Stimulated activated CD8-positive, alpha-beta memory T cell treated with anti-CD3 and anti-CD28 coated beads, Interleukin-4, amount 100 ng/mL, for 4 hours (primary cell): ENCODE measurements at places on chromosomes 6 and 20.

DNA sequence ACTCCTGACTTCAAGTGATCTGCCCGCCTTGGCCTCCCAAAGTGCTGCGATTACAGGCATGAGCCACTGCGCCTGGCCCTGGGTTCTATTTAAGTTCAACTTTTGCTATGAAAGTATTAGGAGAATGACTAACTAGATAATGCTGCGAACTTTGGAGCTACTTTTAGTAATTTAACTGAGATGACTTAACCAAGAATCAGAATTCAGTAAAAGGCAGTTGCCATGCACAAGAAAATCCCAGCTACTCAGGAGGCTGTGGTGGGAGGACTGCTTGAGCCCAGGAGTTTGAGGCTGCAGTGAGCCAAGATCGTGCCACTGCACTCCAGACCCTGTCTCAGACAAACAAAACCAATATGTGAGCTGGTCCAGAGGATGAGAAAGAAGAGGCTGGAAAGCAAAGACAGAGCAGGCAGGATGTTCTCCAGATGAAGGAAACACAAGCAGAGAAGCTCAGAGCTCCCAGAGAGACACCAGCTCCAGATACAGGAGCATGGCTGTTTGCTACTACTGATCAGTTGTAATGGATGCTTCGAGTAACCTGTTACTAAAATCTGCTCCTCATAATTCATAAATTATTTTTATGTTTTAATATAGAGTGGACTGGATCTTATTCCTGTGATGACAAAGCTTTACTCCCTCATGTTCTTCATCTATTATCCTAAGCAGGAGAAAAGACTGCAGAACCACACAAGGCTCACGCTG lies 23.9 kb downstream of the ZNF217 start:
- DNase-seq, result no peak

- DNase-seq, result no peak
Measured at GRCh38 chr6:88586371-88587149, 376.9 kb downstream of the RNGTT start.

GRCh38 chr6:25548451-25548850 lies 103.6 kb upstream of the SCGN start:
- no peak for DNase-seq

DNA sequence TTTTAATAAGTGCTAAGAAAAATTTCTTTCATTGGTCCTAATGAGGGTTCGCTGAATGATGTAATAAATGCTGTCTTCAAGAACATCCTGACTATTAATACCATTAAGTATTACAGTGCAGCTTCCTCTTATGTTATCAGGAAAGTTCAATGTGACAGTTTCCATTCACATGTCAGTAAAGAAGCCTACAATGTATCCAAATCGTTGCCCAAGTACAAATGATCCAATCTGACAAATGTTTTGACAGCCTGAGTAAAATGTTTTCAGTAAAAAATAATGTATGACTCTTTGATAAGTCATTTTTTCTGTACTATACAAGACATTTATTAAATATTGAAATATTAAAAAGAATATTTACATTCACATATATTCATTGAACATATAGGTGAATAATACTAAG lies 496.1 kb upstream of the MANEA start:
- DNase-seq, result no peak

- no peak for DNase-seq
Measured at GRCh38 chr20:49814057-49814694, 1.5 kb downstream of the SLC9A8 start.

DNA sequence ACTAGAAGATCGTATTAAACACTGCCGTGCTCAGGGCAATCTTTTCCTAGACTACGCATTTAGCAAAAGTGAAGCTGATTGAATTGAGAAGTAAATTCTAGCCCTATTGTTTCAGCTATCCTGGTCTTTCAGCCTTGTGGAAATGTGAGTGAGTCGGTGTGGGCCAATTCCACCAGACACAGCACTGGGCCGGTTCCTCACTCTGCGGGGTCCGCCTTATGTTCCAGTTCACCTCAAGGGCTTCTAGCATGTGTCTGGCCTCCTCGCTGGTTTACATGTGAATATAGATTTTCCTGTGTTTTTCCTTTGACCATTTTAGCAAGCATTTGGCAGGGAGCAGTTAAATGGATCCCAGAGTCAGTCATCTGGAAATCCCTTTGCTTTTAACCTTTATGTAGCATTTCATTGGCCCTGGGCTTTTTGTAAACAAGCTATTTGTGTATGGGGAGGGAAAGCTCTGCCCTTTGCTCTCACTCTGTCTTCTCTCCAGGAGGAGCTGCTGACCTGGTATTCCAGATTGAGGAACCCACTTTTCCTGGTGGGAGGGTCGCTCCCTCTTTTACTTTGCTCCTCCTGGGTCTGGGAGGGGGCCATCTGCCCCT lies 12.4 kb upstream of the GTSF1L start:
- no peak for DNase-seq

DNA sequence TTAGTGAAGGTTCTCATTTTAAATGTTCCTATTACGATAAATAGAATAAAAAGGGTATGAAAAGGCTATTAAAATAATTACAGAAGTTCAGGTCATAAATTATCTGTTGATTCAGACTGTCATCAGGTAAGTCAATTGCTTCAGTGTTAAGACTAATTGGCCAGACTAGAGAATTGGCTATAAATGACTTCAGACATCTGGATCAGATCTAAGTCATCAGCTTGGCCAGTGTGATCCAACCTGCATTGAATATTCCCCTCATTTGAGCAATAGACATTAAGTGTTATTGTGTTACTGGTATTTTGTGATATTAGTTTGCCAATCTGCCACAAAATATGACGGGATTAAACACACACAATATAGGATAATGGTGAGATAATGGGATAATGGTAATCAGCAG lies 377.6 kb upstream of the CITED2 start:
- no peak for DNase-seq

DNA sequence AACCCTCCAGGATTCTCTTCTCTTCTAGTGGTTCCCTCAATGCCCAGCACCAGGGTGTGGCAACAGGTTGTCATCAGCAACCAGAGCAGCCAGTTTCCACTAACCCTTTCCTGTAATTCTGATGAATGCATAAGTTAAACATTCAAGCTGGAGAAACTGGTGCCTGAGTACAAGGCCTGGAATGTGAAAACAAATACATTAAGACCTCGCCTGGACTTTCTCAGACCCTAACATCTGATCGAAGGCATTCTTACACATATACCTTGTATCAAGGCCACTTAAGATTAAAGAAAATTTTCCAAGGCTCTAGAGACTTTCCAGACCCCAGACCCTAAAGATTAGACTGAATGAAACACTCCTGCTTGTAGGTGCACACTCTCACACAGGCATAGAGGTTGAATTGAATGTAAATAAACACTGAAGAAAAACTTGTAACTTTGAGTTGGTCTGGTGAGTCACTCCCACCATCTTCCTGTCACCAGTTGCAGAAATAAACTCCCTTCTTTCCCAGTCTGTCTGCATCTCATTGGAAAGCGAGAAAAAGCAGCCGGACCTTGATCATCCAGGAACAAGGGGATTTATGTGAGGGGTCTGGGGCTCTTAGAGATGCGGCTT lies 9.0 kb downstream of the LRP11 start:
- no peak for DNase-seq

DNA sequence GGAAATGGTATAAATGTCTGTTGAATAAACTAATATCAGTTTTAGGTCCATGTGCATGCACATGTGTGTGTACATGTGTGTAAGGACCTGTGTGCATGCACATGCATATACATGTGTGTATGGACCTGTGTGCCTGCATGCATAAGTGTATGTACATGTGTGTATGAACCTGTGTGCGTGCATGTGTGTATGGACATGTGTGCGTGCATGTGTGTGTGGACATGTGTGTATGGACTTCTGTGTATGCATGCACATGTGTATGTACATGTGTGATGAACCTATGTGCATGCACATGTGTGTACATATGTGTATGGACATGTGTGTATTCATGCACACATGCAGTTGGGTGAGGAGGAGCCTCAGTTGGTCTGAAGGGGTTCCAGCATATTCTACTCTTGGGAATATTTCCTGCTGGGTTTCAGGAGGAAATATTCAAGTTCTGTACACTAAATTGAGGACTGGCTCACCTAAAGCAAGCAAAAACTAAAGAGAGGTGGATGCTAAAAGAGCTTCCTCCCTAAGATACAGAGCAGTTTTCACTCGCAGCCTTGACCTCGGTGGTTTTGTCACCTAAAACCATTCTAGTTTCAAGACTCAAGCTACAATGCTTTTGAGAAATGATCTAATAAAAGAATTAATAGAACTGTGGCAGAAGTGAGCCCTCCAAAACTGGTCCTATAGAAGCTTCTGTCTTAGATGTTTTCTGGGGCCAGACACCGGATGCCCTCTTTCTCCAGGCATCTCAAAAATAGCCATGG lies 742.8 kb downstream of the MAFB start:
- no peak for DNase-seq

GRCh38 chr6:41570259-41570615 lies 24.1 kb downstream of the FOXP4 start:
- no peak for DNase-seq

DNA sequence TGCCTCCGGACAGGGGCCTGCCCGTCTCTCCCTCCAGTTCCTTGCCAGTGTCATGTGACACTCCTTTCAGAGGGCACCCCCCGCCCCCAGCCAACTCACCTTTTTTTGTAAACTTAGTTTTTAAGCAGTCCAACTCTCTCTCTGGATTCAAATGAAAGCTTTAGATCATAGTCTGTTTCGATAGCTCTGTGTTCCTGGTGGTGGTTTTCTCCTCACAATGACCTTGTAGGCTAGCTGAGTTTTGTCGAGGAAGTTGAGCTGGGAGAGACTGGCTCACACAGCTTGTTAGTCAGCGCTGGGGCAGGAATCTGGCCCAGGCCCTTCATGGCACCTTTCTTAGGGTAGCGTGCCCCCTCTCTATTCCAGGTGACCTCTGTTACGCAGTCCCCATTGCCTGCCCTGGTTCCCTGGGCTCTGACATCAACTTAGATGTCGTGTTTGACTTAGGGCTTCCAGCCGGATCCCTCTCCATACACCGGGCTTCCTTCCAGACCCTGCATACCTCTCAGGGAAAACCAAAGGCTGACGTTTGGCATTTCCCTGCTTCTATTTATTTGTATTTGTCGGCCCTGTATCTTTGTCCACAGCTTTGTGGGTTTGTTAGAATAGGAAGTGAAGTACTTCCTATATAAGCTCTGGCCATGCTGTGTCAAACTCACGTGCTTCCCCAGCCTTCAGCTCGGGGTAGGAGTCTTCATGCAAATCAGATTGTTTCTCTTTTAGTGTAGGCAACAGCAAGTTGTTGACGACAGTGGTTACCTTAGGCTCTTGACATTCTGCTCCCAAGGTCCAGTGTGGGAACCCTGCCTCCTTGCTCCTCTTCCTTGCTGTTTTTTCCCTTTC lies 12.7 kb downstream of the IGF2R start:
- no peak for DNase-seq

- DNase-seq, result no peak
Measured at GRCh38 chr20:24978513-24978912, 14.0 kb downstream of the APMAP start.

DNA sequence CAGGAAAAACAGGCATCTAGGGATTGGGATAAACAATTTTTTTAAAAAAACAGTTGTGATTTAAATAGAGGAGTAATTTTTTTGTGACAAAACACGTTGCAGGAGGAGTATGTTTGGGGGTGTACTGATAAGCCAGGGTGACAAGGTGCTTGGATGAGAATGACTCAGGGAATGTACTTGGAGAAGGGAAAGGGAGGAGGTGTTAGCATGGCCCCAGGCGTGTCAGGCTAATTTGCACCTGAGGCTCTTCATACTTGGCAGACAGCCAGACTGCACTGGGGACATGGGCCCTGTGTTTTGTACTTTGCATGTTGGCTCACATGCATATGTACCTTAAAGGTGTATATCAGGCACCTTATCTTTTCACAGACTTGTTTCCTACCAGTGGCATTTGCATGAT lies 22.8 kb downstream of the PANK2 start:
- no peak for DNase-seq

DNA sequence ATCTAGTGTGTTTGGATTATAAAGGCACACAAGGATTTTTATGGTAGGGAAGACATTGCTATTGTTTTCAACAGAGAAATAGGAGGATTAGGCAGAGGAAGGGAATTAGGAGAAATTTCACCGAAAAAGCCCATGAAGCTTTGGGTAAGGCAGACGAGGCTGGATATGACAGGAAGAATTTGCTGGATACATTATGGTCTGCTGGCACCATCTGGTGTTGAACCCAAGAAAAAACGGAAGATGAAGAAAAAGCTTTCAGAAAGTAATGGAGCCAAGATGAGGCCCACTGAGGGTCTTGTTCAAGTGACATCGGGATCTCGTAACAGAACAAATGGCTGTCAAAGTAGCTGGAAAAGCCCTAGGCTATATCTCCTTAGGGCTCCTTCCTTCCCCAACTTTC lies 56.5 kb downstream of the OR2J2 start:
- DNase-seq, result no peak

GRCh38 chr6:32488083-32488482 lies 42.0 kb downstream of the HLA-DRB5 start:
- DNase-seq, result no peak

GRCh38 chr6:56570413-56571359 lies 72.0 kb downstream of the DST start:
- no peak for DNase-seq

- no peak for DNase-seq
Measured at GRCh38 chr6:144395014-144395413, 109.9 kb downstream of the UTRN start.

- DNase-seq, result no peak
Measured at GRCh38 chr20:46316984-46317684, 8.8 kb upstream of the CDH22 start.

DNA sequence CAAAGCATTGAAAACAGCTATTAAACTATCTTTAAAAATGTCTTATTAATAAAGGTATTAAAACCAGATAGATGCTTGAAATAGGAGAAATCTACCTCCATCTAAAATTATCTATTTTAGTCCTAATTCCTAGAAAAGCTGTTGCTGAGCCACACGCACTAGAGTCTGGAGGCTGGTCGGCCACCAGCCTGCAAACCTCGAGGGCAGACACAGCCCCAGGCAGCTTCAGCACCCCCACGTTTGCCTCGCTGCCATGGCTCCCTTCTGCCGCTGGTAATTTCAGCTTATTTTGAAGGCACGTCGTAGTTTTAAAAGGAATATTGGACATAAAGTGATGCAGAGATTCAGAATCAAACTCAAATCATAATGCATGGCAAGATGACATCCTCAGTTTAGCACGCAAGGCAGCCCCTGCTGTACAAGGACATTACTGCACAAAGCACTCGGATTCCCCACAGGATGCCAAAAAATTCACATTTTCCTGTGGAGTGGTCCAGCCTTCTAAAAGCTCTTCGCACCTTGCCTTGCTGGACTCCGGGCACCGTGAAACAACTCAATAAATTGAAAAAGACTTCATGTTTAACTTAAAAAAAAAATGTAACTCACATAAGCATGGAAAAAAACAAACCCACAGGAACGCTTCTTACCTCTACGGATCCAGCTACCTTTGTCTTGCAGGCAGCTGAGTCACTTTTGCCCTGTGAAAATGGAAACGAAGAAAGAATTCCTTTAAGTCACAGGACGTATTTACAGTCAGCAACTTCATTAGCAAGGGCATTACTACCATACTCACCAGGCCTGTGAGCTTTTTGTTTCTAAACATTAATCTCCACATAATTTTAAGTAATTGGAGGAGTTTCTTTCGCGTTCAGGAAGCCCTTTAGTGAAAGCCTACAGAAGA lies 143.4 kb upstream of the RPS6KA2 start:
- no peak for DNase-seq

GRCh38 chr20:37919389-37920040 lies 16.6 kb downstream of the VSTM2L start:
- no peak for DNase-seq
